Cerebellar cortex (tissue), 1 donor: ENCODE measurements at places on chromosomes 16 and 17.

DNA sequence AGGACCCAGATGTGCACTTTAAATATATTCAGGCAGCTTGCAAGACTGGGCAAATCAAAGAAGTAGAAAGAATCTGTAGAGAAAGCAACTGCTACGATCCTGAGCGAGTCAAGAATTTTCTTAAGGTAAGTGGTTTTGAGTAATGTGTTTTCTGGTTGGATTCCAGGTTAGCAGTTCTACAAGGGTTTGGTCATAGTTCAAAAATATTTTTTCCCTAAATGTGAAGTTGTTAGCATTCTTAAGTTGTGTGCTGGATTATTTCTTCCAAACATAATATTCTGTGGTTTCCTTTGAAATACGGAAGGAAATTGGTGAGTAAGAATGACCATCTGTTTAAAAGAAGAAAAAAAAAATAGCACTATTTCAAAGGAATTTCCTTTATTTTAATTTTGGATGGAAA, 38.4 kb downstream of the PTRH2 start:
- no peak for DNase-seq

DNA sequence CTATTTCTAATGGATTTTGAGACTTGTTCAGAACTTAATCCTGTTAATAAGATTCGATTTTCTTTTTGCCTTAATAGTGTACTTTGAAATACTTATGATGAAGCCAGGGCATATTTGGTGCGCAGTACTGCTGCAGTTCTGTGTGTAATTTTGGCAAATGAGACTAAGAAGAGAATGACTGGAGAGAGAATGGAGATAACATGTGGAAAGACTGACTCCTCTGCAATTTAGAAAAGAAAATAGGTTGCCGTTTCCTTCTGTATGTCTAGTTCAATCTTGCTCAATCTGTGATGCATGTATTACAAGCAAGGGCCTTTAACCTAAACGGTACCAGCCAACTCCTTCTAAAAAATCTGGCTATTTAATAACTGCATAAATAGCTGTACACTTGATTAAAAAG, 285.1 kb upstream of the CDH11 start:
- no peak for DNase-seq

GRCh38 chr16:89268987-89269735, 51.7 kb downstream of the ZNF778 start:
- no peak for DNase-seq

- no peak for DNase-seq
These were observed 12.0 kb downstream of the LRRC37B start for GRCh38 chr17:32019228-32019627.

GRCh38 chr16:6020162-6020985, 922.8 kb upstream of the EEF2KMT start:
- DNase-seq = peak; percentile 66

- DNase-seq = no peak
These were observed 14.2 kb downstream of the C16orf90 start for GRCh38 chr16:3480901-3481695.

GRCh38 chr17:71548540-71549190, 572.2 kb upstream of the SOX9 start:
- no peak for DNase-seq

DNA sequence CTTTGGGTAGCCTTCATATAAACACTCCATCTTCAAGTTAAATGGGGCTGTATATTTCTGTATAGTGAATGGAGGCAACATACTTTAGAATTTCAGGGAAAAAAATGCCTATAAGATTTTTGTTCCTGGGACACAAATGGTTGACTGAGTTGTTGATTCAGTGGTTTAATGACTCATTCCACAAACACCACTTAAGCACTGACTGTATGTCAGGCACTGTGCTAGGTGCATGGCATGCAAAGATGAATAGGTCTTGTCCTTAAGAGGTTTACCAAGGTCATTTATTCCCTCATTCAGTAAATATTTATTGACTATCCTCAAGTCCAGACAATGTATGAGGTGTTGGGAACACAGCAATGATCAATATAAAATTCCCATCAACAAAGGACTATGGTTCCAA, 417.1 kb downstream of the CA10 start:
- DNase-seq = no peak

DNA sequence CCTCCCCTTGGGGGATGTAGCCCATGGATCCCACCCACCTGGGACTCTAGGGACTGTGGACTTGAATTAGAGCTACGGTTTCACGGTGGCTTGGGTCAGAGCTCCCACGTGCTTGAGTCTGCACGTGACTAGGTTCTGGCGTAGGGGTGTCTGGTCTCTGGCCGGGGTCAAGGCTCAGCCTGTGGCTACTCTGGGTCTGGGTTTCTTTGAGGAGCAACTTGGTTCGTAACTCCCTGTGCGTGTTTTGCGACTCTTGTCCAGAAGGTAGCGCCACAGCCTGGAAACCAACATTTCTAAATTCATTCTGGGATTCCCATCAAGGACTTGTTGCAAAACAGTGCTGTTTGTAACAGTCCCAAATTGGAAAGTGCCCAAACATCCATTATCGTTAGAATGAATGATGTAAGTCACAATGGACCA, 470 bp upstream of the GGT6 start:
- DNase-seq = no peak

GRCh38 chr16:13070268-13070667, 168.9 kb downstream of the SHISA9 start:
- peak; percentile 4 for DNase-seq

GRCh38 chr17:70102531-70102930, 27.5 kb downstream of the KCNJ16 start:
- no peak for DNase-seq

DNA sequence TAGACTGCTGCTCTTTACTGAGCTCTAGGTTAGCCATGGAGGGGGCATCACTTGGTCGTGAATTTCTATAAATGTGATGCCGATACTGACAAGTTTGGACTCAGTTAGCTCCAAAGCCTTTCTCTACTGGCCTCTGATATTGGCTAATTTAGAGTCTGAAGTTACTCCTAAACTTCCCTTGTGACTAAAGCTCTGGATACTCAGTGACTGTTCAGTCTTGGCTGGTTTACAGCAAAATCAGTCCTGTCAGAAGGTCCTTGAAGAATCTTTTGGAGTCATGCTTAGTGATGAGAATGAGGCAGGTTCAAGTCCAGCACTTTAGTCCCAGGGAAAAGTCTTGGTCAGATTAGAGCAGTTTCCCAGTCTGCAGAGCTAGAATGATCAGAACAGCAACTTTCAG, 197.5 kb upstream of the HS3ST4 start:
- no peak for DNase-seq

GRCh38 chr16:80014241-80014939, 413.9 kb upstream of the MAF start:
- DNase-seq = no peak

- DNase-seq = no peak
These were observed 244.1 kb upstream of the MAF start for GRCh38 chr16:79844603-79845002.

- no peak for DNase-seq
These were observed 10.5 kb upstream of the QRICH2 start for GRCh38 chr17:76318586-76318985.

GRCh38 chr17:18258356-18259038, at the start of gene FLII:
TSS of gene FLII (minus strand) at chr17:18258738. CDS start at chr17:18258690, 48 bp downstream.
- peak; percentile 52 for DNase-seq

GRCh38 chr16:15495898-15496297, 61.5 kb downstream of the BMERB1 start:
- DNase-seq = no peak

DNA sequence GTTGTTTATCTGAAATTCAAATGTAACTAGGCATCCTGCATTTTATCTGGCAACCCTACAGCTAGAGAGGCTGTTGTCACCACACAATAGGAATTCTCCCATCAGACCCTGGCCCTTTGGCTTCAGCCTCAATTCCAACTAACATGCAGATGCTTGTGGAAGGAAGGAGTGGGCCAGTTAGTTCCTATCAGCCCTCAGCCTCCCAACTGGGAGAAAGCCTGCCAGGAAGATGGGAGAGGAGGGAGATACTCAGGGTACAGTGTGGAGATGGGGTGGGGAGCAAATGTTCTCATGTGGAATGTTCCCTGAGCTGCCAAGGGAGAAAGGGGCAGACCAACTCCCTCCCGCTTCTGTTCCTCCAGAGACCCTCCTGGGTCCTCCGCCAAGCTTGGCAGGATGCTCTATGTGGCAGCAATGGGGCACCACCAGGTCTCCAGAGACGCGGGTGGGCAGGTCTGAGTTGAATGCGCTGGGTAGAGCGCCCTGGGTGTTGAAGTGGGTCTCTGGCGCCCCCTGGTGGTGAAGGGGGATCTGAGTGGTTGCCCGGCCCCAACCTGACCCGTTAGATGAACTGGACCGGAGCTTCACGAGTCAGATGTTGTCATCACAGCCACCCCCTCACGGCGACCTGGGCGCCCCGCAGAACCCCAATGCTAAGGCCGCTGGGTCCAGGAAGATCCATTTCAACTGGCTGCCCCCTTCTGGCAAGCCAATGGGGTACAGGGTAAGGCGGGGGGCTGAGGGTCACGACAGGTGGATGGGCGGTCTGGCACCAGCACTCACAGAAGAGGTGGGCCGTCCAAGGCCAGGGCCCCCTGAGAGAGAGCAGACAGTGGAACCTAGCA, 15.2 kb downstream of the GALK1 start:
- peak; percentile 81 for DNase-seq

DNA sequence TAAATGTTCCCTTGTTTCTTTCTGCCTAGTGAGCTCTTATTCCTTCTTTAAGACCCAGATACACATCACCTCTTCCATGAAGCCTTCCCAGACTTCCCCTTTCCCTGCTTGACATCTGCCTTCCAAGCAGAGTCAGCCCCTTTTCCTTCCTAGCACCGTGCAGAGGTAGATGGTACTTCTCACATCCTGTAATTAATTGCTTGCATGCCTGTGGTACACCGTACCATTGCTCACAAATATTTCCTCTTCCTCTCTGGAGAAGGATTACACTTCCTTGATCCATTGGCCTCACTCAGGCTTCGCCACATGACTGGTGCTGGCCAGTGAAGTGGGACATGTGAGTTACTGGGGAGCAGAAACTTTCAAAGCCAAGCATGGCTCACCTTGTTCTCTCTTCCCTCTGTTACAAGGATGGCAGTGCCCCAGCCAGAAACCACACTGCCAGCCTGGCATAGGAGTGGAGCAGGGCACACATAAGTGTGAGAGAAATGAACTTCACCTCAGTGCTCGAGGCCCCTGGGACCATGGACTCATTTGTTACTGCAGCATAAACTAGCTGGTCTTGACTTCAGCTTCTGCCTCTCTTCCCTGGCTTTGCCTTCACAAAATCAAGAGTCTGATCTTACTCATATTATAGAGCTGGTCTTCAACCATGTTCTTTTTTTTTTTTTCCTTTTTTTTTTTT, 44.0 kb downstream of the SOST start:
- DNase-seq = no peak

DNA sequence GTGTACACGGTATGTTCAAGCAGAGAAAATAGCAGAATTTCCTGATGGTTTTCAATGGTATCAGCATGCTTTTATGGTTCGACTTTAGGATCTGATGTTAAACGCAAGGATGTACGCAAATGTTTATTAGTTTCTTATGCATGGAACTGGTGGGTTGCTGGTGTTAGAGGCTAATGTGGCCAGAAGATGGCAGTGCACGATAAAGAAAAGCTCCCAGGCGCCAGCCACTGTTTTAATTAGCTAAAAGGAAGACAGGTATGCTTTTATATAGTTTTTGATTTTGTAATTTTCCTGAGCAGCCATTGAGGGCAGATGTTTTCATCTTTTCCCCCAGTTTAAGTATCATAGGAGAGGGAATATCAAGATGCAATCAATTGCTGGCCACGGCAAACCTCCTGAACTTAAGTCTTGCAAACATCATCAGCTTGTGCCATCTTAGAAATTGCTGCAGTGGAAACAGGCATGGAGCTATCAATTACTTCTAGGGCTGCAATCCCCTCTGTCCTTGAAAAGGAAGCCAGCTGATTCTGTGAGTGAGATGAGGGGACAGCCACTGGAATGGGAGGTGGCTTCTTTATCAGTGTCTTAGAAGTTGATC, 648.5 kb upstream of the RBFOX1 start:
- DNase-seq = peak; percentile 86

DNA sequence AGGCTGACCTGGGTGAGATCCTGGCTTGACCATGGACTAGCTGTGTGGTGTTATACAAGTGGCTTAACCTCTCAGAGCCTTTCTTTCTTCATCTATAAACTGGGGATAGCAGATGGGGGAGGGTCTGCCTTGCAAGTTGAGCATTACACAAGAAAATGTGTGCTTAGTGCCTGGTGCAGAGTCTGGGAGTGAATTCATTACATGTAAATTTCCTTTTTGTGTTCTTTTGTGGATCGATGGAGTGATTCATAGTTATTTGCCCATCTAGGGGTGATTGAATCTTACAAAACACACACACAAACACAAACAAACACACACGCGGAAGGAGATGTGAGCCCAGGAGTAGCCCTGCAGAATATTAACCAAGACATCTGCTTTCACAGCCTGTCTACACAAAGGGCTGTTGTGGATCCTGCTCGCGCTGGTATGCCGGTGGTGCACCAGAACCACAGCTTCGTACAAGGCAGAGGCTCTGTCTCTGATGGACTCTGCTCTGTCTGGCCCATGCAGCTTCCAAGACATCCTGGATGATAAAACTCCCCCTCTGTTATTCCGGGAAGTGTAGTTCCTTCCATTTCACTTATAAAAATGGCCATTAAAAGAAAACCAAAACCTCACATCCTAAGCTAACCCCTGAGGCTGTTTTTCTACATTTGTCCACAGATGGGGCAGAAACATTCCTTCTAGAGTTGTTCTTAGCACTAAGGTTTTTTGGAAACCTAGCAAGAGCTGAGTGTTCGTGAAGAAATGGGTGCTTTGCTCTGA, 86.1 kb downstream of the UTP18 start:
- no peak for DNase-seq

GRCh38 chr17:65022137-65022536, 34.4 kb downstream of the GNA13 start:
- no peak for DNase-seq

DNA sequence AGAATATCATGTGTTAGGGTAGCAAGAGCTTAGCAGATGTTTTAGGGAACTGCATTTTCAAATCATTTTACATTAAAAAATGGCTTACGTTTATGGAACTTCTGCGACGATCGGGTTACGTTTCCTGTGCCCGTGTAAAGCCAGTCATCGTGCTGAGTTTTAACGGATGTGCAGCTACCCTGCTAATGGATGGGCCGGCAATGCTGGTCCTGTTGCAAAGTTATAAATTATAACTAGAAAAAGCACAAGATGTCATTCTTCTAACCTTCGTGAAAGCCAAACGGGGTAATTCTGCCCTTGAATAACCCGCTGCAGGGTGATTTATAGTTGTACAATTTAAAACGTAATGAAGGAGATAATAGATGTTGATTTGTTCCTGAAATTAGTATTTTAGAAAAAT, 339.2 kb downstream of the WWOX start:
- no peak for DNase-seq

- no peak for DNase-seq
These were observed 21.9 kb downstream of the GJD3 start for GRCh38 chr17:40342504-40343218.
